ENCODE measurements at places on chromosomes 11 and 22. TPM values are rescaled to one million over a fixed set of nuclear protein-coding genes. Genes with fewer than 3 reads are reported as not detected.

- no peak for DNase-seq
These were observed 18.6 kb downstream of the USP47 start for GRCh38 chr11:11860103-11860979.

DNA sequence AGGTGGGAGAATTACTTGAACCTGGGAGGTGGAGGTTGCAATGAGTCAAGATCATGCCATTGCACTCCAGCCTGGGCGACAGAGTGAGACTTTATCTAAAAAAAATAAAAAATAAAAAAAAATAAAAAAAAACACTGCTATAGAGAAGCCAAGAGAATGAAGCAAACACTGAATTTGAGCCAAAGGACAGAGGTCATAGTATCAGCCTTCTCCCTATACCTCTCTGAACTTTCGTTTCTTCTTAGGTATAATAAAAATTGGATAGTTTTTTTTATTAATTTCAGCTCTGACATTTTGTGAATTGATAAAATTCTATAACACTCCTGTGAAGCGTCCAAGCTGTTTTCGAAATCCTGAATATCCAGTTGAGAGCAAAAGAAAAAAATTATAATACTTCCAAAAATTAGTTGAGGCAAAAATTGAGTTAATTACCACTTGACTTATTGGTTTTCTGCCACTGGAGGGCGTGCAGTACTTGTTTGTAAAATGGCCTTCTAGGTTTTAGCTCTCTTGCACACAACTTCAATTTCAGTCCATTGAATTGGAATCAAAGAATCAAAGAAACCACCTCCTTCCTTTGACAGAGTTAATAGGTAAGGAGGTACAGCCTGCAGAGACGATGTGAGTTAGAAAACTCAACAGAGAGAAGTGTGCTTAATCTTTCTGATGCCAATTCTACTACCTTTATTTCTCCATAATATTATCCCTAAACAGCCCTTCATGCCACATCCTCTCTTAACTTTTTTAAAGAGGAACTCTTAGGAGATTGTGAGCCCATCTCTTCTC is 143.2 kb downstream of the BBOX1 start:
- DNase-seq = peak; percentile 67

GRCh38 chr11:92149996-92150395 is 74.6 kb upstream of the FAT3 start:
- no peak for DNase-seq

DNA sequence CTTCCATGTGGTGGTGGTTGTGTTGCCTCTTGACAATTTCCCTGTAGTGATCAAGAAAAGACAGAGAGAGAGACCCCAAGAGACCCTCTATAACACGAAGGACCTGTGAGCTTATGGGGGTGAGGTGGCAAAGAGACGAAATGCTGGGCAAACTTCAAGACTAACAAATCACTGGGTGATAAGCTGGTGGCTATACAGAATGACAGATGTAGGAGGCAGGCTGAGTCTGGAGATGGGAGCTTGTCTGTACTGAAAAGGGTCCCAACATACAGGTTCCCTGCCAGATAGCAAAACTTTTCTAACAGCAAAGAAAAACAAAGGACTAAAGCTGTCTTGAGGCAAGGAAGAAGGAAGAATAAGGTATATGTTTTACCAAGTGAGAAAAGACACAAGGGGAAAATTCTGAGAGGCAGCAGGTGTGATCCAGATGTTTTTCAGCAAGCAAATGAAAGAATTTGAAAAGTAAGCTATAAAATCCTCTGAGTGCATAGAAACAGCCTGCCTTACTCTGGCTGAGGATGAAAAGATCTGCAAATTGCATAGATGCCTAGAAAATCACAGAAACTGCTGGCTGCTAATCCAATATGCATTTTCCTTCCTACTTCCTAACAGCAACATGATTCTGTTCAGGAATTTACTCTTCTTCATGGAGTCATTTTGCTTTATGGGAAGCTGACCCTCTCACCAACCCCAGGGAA is 21.9 kb upstream of the LYVE1 start:
- DNase-seq = peak; percentile 74

The SERHL2 gene
- total RNA-seq = 3.1 TPM

The MS4A6E gene
- total RNA-seq = not detected

The OR56A1 gene
- not detected for total RNA-seq

The TRIM34 gene
- 5.2 TPM for total RNA-seq

The P4HA3 gene
- total RNA-seq = 0.79 TPM

All from skin of body (tissue), 3 donors.